ENCODE measurements at places on chromosomes 13 and 19.

GRCh38 chr19:50060107-50060506 is 34.3 kb downstream of the ZNF473 start:
- DNase-seq, result no peak

DNA sequence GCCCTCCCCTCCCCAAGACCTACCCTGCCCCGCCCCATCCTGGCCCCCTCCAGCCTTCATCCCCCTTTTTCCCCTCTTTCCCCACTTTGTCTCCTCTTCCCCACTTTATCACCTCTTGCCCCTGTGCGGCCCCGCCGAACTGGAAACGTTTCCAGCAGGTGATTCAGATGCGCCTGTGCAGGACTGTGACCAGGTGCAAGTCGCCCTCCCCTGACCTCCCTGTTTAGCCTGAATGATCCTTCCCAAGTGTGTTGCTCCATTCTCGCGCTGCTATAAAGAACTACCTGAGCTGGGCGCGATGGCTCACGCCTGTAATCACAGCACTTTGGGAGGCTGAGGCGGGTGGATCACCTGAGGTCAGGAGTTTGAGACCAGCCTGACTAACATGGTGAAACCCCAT is 25.9 kb downstream of the ZNF791 start:
- no peak for DNase-seq

- no peak for DNase-seq
Observed at GRCh38 chr19:7426986-7427385, 61.8 kb downstream of the PEX11G start.

GRCh38 chr19:18425515-18426415 is 6.6 kb downstream of the SSBP4 start:
- DNase-seq, result no peak

GRCh38 chr13:97974773-97975172 is 21.3 kb downstream of the IPO5 start:
- DNase-seq, result no peak

GRCh38 chr13:42681326-42682100 is 99.9 kb upstream of the FAM216B start:
- DNase-seq, result no peak

- DNase-seq, result no peak
Observed at GRCh38 chr13:40519637-40520036, 146.8 kb downstream of the FOXO1 start.

DNA sequence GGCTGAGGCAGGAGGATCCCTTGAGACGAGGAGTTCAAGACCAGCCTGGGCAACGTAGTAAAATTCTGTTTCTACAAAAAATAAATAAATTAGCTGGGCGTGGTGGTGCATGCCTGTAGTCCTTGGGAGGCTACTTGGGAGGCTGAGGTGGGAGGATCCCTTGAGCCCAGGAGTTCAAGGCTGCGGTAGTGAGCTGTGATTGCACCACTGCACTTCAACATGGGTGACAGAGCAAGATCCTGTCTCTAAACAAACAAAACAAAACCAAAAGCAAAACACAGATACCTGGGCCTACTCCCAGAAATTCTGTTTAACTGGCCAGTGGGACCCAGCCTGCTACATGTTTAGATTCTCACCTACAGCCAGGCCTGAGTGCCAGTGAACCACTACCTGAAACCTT is 74.6 kb upstream of the MEDAG start:
- no peak for DNase-seq

- no peak for DNase-seq
Observed at GRCh38 chr19:54560881-54561385, 12.7 kb upstream of the LILRA2 start.

DNA sequence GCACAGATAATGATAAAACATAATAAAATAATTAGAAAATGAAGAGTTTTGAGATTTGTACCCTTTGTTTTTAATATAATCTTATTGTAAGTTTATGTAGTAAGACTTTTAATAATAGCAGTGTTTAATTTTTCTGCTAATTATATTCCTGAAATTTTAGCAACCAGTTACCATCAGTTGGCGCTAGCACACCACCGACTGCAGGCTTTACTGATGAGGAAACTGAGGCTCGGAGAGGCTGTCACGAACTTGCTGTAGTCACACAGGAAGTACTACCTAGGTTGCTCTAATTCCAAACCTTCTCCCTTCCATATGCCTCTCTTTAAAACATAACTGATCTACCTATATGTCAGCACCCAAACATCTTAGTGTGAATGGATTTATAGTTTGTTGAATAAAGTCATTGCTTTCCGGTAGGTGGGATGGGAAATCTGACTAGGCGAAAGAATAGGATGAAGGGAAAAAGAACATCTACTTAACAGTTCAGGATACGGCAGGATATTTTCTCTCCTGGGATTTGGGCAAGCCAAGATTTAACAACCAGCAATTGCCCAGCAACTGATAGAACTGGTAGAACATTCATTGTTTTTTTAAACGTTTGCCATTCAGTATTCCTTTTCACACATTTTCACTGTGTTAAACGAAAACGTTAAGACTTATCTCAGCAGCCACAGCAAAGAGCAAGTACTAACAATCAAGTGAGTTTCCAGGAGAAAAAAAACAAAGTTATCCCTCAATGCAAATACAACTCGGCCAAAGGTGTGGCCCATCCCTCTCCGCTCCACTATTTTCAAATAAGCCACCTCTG is 822 bp upstream of the RFXAP start:
- DNase-seq, result peak; percentile 28

GRCh38 chr13:23574421-23575145 is 4.4 kb downstream of the TNFRSF19 start:
- DNase-seq, result no peak

GRCh38 chr19:12880551-12881171 is 588 bp downstream of the DNASE2 start:
- DNase-seq, result no peak

DNA sequence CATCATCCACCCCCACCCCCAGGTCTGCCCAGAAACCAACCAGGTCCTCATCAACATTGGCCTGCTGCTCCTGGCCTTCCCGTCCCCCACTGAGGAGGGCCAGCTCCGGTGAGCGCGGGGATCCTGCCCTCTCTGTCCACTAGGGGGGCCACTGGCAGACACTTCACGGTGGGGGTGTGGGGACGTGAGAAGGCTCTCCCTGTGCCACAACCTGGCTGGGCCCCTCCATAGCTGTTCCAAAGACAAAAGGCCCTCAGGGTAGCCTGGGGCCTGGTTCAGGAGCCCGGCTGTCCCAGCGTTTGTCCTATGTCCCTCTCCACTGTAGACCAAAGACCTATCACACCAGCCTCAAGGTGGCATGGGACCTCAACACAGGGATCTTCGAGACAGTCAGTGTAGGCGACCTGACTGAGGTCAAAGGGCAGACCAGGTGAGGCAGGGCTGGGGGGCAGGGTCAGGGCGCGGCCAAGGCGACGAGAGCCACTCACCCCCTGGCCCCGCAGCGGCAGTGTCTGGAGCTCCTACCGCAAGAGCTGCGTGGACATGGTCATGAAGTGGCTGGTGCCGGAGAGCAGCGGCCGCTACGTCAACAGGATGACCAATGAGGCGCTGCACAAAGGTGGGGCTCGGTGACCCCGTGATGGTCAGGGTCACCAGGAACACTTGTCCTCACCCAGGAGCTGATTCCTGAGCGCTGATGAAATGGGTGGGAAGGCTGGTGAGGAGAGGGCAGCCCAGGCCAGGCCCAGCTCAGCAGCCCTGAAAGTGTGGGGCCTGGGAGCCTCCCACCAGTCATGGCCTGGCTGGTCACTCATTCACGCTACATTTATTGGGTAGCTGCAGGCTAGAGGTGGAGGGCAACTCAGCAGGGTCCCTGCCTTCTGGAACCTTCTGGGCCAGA is 7.9 kb downstream of the DCAF15 start:
- DNase-seq, result no peak

GRCh38 chr13:84129966-84130365 is 247.7 kb upstream of the SLITRK1 start:
- no peak for DNase-seq

GRCh38 chr13:77872995-77873394 is 45.6 kb downstream of the EDNRB start:
- DNase-seq, result no peak

DNA sequence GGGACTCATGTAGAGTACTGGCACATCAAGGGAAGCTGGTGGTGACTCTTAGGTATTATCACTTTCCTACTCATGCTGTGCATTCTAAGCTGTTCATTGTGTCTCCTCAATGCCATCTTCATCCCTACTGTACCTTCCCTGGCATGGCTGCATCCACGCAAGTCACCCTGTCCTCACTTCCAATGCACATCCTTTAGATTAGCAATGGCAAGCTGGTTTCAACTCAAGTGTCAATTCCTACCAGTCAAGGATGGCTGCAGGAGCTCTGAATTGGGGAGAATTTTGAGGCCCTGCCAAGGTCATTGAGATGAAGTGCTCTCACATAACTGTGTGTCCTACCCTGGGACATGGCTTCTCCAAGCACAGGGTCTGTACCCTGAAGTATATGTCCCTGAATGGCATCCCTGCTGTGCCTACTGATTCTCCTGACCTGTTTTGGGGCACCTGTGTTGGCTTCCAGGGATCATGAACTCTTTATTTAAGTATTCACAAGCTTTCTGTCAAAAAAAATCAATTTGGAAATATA is 24.6 kb downstream of the COL4A1 start:
- no peak for DNase-seq

DNA sequence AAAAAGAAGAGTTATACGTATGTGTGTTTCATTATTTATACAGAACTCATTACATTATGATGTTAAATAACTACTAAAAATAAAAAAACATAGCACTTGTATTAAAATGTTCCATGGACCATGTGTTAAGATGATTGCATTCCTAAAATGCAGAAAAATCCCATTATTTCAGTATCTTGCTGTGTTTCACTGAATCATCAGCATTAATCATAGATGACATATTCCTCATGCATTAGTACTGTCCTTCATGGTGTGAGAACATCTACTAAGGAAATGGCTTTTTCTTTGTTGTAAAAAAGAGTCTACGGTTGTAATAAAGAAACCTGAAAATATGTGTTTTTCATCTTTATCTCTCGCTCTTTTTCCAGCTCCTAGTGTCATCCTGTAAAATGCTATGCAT is 416.5 kb downstream of the FGF14 start:
- DNase-seq, result no peak

DNA sequence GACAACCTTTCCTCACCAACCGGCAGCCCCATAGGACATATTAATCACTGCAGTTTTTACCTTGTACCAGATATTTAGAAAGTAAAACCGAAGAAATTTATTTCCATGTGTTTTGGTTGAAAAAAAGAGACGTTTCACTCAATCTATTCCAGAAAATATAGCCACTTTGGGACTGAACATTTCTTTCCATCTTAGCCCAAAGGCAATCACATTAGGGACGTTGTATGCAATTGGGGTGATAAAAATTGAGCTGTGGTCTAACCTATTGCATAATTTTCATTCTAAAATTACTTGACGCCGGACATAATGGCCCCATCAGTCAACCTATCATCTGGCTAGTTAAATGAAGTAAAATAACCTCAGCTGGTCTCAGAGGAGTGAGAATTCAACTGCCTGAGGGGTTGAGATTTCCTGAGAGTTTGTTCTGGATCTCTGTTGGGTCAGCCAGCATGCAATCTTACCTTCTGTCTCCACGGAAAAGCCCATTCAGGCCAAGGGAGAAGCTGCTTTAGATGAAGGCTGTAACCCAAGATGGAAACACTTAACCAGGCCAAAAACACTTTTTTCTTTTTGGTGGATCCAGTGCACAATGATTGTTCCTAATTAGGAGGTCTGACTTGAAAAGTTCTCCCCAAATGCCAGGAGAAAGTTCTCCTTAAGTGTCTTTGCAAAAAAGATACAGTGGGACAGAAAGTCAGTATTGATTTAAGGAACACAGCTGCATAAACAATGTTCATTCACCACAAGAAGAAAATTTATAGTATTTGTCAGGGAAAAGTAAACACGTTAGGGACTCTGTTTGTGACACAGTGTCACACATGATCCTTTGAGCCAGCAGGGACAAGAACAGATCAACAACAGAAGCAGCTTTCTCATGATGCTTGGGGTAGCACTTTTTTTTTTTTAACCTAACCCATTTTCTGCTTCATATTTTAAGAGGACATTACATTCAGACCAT is 34.1 kb downstream of the DLEU7 start:
- DNase-seq, result no peak

DNA sequence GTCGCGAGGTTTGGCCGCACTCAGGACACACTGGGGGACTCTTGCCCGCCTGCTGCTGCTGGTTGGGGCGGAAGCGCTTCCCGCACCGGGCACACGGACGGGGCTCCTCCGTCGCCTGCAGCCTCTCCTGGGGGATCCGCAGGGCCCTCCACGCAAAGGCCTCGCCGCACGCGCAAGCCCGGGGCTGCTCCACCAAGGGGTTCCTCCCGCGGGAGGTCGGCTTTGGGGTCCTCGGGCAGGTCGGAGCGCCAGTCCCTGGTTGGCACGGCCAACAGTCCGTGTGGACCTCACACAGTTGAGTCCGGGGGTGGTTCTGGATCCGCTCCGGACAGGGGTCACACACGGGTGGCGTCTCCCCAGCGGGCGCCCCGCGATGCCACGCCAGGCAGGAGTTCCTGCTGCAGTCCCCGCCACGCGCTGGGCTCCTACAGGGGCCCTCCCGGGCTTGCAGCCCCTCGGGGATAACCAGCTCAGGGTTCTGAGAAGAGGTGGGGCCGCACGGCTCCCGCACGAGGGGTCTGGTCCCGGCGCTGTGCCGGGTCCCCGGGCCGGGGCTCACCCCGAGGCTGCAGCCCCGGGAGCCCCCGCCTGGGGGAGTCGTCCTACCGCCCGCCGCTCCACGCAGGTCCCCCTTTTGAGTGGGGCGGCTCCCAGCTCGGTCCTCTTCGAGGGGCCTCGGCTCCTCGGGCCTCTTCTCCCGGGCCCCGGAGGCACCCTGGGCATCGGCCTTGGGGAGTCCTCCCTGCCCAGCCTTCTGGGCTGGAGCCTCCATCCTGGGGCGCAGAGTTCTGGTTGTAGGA is 6.2 kb upstream of the ZNF497 start:
- no peak for DNase-seq

- DNase-seq, result no peak
Observed at GRCh38 chr19:32652894-32653598, 21.9 kb downstream of the ANKRD27 start.

DNA sequence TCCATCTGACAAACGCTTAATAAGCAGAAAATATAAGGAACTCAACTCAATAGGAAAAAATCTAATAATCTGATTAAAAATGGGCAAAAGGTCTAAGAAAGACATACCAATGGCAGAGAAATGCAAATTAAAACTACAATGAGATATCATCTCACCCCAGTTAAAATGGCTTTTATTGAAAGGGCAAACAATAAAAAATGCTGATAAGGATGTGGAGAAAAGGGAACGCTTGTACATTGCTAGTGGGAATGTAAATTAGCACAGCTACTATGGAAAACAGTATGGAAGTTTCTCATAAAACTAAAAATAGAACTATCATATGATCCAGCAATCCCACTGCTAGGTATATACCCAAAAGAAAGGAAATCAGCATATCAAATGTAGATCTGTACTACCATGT is 508.8 kb upstream of the GPC6 start:
- no peak for DNase-seq

GRCh38 chr19:49389406-49389805 is 1.4 kb downstream of the KASH5 start:
- no peak for DNase-seq

GRCh38 chr19:2424686-2425621 is 2.4 kb downstream of the TIMM13 start:
- no peak for DNase-seq

GRCh38 chr19:43481701-43482100 is 16.3 kb upstream of the LYPD3 start:
- DNase-seq, result no peak

- DNase-seq, result peak; percentile 52
Observed at GRCh38 chr19:5354403-5354802, 13.8 kb upstream of the PTPRS start.

GRCh38 chr13:99587021-99587420 is 85.7 kb downstream of the TM9SF2 start:
- no peak for DNase-seq
